ENCODE measurements at places on chromosomes 5 and 9. TPM values are rescaled to one million over a fixed set of nuclear protein-coding genes. Genes with fewer than 3 reads are reported as not detected.
A peak's percentile ranks its signal among the peaks of the same experiment; 100 is the strongest.

Gene DNAJC18
- 29.6 TPM for total RNA-seq

Gene ORM1
- total RNA-seq, result 0.76 TPM

Gene SLIT3
- total RNA-seq, result 50.6 TPM

Gene SLC46A2
- 0.27 TPM for total RNA-seq

Gene CEL
- total RNA-seq, result 2.7 TPM

Gene CDKN2B-AS1
- total RNA-seq, result 1.4 TPM

Gene LMX1B
- 0.71 TPM for total RNA-seq

DNA sequence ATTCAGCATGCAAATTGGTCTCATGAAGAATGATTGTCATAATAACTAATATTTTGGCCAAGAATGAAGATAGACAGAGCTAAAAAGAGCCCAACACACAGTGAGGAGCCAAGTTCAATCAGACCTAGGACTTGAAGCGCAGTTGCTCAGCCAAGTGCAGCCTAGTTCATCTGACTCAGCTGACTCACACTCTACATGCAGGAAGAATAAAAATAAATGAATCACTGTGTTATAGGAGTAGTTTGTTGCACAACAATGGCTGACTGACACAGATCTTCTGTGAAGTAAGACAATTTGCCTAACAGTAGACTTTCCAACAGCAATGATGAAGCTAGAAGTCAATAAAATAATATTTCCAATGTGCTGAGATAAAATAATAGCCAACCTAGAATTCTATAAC is 261.5 kb downstream of the CEMIP2 start:
- DNase-seq, result no peak

- no peak for DNase-seq
Observed at GRCh38 chr9:113492343-113493202, 29.0 kb downstream of the RGS3 start.

- DNase-seq, result no peak
Observed at GRCh38 chr5:58854441-58854840, 271.6 kb downstream of the RAB3C start.

DNA sequence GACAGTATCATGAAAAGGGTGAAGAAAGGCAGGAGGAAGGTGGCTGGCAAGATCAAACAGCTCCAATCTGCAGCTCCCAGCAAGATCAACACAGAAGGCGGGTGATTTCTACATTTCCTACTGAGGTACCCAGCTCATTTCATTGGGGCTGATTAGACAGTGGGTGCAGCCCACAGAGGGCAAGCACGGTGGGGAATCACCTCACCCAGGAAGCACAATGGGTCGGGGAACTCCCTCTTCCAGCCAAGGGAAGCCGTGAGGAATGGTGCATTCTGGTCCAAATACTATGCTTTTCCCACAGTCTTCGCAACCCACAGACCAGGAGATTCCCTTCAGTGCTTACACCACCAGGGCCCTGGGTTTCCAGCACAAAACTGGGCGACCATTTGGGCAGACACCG is 66.8 kb downstream of the CAMSAP1 start:
- no peak for DNase-seq

DNA sequence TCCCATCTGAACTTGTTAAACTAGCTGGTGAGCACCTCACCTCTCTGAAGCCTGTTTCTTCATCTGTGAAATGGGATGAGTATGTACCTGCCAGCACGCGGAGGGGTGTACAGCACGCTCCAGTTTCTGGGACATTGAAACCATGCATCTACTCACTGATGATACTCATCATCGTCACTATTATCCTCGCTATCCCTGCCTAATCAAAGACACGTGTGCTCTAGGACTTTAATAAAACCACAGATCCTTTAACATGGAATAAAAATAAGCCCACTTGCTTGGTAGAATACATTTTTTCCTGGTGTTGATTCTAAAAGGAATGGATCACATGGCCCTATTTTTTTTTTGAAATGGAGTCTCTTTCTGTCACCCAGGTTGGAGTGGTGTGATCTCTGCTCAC is 37.3 kb upstream of the POMT1 start:
- no peak for DNase-seq

DNA sequence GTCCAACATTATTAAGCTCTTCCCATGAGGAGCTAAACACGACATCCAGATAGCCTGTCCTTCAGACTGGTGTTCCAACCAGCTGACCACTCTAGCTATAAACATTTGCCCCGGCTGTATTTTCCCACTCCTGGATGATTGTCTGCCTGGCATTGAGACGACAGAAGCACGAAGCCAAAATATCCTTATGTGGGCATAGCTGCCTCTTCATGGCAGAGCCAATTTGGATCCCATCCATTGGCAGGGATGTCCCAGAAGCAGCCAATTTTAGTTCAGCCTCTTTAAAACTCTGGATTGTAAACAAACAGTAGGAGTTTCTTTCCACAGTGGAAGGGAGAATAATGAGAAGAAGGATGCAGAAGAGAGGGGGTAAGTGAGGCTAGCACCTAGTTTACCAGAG is 507.6 kb downstream of the CETN3 start:
- no peak for DNase-seq

DNA sequence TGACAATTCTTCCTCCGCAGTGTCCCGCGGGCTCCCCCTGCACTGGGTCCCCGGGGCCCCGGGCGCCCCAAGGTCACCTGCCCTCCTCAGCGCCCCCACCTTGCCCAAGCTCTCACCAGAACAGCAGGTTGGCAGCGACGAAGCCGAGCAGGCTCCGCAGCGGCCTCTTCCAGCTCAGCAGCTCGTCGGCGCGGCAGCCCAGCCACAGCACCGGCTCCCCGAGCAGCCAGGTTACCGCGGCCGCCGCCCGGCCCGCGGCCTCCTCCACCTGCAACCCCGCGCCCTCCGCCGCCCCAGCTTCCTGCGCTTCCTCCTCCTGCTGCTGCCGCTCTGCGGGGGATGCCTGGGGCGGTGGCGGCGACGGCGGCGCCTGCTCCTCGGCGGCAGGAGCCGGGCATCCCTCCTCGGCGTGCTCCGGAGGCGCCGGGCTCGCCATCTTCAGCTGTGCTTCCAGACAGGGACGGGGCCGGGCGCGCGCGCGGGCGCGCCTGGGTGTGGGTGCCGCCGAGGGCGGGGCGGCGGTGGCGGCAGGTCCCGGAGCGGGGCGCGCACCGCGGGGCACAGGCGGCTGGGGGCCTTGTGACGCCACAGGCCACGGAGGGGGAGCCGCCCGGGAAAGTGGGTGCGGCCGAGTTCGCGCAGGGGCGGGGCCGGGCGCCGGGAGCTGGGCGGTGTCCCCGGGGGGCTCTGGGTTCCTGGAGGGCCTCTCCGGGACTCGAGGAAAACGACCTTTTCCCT is at the start of gene RETREG1:
Gene RETREG1 (minus strand): TSS at position 462 of the 738 bp plus-strand sequence. CDS start 26 bp downstream, at position 436.
- peak; percentile 81 for DNase-seq

DNA sequence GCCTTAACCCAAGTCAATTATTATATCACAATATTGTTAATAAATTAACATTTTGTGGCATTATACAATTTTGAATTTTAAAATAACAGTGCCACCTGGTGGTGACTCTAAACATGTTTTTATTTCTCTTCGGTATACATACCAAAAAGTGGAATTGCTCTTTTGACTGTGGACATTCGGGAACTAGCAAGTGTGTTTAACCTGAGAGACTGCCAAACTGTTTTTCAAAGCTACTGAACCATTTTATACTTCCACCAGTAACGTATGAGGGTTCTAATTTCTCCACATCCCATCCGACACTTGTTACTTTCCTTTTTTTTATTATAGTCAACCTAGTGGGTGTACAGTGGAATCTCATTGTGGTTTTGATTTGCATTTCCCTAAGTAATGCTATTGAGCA is 18.3 kb upstream of the HSDL2 start:
- DNase-seq, result no peak

GRCh38 chr5:116492776-116493175 is 81.8 kb downstream of the SEMA6A start:
- DNase-seq, result no peak

DNA sequence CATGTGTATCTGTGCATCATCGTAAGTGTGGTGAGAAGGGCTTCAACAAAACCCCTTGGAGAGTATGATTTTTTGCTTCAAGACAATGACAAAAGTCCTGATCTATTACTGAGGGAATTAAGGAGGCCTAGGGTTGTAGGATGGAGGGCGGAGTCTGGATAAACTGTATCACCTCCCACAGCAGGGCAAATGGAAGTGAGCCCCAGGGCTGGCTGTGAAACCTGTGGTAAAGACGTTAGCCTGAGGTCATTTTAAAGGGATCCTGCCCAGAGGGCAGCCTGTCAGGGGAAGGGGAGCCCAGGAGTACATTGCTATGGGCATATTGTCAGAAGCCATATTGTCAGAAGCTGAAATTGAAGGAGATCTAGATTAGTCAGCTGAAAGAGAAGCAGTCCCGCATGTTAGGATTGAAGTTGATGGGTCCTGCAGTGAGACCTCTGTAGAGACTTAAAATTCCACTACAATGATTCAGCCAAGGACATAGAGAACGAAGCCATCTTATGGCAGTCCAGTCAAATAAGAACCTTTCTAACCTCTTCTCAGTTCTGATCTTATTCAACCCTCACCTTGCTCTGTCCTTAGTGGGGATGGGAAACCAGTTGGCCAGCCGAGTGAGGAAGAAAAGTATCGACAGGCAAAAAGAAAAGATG is 26.9 kb downstream of the ADGRV1 start:
- no peak for DNase-seq

DNA sequence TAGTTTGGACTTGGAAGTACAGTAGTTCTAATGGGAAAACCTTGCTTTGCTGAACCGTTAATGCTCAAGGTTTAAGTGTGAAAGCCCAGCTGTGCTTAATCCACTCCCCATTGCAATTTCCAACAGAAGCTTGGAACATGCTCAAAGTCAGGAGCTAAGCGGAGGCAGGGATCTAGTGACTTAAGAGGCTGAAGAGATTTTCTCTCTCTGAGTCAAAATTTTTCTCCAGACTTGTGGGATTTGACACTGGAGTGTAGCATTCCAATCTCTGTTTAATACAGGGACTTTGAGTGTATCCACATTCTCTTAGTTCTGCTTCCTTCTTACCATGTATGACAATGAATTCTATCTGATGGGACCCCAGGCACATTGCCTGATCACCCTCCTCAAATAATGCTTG is 471.8 kb downstream of the KIF4B start:
- DNase-seq, result no peak

GRCh38 chr9:124001458-124001799 is 10.1 kb upstream of the LHX2 start:
- DNase-seq, result no peak

- DNase-seq, result peak; percentile 70
Observed at GRCh38 chr9:121852651-121853616, 201.5 kb downstream of the DAB2IP start.

- no peak for DNase-seq
Observed at GRCh38 chr9:98132806-98133631, 14.0 kb upstream of the TRIM14 start.
